ENCODE measurements at places on chromosomes 5 and 9.

GRCh38 chr9:70557661-70558369 lies 143.4 kb upstream of the KLF9 start:
- no peak for DNase-seq

GRCh38 chr5:90962481-90962880 lies 403.9 kb downstream of the ADGRV1 start:
- no peak for DNase-seq

DNA sequence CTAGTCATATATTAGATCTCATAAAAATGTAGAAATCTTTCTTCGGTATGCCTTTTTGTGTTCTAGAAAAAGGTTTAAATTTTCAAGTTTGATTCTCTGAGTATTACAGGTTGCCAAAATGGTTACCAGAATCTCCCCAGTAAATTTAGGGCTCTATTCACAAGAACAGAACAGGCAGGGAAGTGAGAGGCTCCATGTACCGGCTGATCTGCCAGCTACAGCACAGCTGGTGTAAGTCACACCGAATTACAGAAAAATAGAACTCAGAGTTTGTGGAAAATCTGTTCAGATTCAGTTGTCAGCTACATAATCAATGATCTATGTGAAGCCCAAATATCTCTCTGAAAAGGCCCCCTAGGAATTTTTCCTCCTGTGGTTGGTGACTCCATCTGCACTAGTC lies 10.5 kb downstream of the FAM81B start:
- no peak for DNase-seq

GRCh38 chr9:93097511-93098201 lies 1.6 kb downstream of the CARD19 start:
- DNase-seq, result peak; percentile 43

GRCh38 chr5:52693280-52693679 lies 94.4 kb upstream of the ITGA1 start:
- DNase-seq, result no peak

DNA sequence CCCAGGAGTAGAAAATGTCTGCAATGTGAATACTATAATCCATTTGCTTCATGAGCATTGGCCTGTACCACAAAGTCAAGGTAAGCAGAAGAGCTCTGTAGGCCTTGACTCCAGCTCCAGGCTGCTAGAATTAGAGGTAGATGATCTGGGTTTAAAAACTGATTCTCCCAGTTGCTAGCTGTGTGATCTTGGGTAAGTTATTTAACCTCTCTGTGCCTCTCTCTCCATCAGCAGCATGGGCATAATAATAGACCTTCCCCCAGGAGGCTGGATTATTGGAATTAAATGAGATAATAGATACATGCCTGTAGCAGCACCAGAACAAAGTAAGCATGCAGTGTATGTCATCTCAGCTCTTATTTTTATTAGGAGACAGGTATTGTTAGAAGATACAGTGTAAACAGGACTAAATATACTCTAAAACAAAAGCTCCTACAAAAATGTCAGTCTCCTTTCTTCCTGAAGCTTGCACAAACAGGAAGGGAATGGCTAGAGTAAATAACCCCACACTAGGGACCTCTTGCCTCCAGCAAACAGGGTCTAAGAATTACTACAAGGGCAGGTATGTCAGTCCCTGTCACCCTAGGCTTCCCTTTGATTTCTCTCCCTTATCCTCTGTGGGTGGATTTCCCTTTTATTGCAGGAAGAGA lies 57.5 kb downstream of the PSAT1 start:
- DNase-seq, result no peak

DNA sequence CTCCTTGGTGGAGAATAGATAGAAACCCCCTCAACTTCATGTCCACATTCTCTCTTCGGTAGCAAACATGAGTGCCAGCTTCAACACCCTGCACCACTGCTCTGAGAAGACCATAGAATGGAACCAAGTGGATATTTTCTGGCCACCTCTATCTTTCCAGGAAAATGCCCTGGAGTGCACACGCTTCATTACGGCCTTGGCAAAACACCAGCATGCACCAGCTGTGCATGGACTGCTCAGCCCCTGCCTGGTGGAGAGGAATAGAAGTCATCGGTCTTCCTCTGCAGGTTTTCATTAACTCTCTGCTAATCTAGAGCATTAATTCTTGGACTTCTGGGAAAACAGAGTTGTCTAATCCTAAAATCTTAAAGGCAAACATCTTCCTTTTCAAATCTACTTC lies 211.6 kb upstream of the TMEM161B start:
- no peak for DNase-seq

DNA sequence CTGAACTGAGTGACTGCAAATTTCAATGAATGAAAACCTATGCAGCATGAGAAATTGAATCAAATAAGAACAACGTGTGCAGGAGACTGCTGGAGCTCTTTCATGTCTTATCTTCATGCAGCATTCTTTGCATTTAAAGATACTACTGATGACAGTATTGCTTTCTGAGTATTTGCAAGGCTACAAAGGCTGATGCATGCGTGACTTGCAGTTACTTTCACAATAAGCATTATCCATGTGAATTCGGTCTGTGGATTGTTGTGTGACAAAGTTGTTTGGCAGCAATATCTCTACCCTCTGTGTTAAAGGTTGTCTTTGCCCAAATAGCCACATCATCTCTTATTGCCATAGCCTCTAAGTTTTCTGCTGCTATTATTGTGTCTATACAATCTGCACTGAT lies 102.1 kb upstream of the FBXL17 start:
- DNase-seq, result no peak

- no peak for DNase-seq
Observed at GRCh38 chr5:176653401-176654385, 6.4 kb downstream of the TSPAN17 start.

DNA sequence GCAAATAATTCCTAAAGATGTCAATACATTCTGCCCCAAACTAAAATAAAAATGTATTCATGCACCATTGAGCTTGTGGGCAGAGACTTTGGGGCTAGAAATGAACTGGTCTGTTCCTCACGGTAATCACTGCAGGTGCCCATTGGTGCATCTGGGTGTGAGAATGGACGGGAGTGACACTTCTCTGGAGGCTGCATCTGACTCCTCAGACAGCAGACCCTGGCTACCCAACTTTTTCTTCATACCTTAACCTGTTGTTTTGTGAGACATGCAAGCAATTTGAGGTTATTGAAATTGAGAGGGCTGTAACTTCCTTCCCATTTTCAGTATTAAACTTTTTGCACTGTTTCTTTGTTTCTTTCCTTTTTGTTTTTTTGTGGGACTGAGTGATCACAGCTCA lies 333.4 kb downstream of the ICE1 start:
- DNase-seq, result no peak

- no peak for DNase-seq
Observed at GRCh38 chr9:136714096-136714892, 1.9 kb downstream of the DIPK1B start.

DNA sequence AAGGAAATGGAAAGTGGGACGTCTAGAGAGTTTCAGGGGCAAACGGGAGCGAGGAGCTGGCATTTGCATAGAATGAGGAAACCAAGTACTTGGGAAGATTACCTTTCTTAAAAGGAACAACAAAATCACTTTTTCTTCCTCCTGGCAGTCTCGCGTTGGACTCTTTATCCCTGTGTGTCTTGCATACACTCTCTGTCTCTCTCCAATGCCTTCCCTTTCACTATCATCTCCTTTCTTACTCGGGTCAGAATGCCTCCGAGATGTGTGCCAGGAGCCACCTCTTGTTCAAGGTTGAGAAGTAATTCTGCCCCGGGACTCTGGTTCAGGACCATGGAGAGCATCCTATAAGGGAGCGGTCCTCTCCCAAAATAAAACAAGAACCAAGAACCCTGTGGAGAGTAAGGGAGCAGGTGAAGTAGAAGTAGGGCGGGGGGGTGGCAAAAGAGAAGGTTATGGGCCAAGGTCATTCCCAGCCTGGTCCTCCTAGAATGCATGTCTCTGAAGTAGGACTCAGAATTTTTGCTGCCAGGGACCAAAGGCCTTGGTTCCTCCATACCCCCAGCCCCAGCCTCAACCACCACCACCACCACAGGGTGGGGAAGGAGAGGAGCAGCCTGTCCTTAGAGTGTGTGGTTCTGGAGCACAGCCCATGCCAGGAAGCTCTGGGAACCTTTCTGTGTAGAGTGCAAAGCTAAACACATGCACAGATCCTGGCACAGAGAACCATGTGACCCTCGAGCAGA lies 72.1 kb upstream of the ARAP3 start:
- DNase-seq, result no peak

DNA sequence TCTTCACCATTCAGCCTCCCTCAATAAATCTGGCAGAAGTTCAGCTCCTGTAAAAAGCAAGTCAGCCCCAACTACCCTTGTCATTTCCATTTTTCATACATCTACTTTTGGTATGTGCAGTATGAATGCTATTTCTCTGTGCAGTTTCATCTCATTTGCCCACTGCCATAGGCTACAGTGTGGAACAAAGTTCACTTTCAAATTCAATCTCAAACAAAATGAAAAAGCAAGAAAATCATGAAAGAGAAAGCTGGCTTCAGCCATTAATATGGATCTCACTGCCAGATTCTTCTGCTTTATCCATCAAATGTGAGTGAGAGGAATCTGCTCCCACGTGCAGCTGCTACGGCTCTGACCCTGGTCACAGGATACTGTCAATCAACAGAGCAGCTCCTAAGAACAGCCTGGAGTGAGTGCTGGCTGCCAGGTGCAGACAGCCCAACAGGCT lies 494.2 kb downstream of the ZNF608 start:
- DNase-seq, result no peak

DNA sequence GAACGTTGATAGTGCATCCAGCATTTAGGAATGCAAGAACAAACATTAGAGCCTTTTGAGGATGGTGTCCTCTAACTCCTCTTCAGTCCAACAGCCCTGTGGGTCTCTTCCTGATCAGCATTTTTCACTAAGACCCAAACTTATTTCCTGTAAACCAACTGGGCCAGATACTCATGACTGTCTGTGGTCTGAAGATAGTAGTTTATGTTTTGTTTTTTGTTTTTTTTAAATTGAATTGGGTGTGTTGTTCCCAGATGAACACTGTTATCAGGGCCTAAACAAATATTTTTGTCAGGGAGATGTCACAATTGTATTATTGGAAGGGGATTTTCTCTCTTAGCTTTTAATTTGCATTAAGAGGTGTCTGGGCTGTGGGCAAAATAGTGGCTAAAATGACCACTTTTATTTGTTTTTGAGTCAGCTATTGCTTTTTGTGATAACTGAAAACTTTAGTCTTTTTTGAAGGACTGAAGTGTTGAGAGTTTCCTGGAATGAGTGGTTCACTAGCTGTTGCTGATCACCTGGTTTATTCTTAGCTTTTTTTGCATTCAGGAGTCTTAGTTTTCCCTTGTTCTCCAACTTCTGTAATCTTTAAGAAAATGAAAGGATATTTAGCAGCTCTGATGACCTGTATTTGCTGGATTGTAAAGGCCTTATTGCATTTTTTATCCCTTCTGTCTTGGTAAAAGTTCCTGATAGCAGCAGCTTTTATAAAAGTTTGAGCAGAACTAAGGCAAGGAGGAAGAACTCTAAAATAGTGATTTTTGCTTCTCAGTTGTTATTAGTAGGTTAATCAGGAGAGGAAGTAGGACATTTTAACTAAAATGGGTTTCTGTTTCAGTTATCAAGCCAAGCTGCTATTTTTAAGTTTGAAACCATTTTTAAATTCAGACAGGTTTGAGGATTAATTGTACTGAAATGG lies 5.5 kb downstream of the MAN2A1 start:
- no peak for DNase-seq

GRCh38 chr9:83285445-83286225 lies 222.7 kb upstream of the RASEF start:
- no peak for DNase-seq

DNA sequence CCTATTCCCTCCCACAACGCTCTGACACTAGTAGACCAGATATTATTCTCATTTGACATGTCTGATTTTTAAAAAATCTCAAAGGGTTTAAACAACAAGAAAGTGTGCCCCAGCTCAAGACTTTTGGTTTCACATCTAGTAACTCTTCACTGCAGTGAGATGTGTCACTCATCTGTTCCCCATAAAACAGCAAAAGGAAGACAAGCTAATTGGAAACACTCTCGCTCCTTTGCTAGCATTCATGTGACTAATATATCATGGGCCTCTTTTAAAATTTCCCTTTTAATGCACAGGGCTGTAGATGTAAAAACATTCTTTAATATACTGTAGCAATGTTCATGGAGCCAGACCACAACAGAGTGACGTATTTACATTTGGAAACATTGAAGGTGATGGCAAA lies 372.6 kb downstream of the ZNF608 start:
- no peak for DNase-seq

Measured in midbrain (tissue), 1 donor.